Endothelial cell (in vitro differentiated cells): ENCODE measurements at places on chromosomes 11 and 22.
A peak's percentile ranks its signal among the peaks of the same experiment; 100 is the strongest.

DNA sequence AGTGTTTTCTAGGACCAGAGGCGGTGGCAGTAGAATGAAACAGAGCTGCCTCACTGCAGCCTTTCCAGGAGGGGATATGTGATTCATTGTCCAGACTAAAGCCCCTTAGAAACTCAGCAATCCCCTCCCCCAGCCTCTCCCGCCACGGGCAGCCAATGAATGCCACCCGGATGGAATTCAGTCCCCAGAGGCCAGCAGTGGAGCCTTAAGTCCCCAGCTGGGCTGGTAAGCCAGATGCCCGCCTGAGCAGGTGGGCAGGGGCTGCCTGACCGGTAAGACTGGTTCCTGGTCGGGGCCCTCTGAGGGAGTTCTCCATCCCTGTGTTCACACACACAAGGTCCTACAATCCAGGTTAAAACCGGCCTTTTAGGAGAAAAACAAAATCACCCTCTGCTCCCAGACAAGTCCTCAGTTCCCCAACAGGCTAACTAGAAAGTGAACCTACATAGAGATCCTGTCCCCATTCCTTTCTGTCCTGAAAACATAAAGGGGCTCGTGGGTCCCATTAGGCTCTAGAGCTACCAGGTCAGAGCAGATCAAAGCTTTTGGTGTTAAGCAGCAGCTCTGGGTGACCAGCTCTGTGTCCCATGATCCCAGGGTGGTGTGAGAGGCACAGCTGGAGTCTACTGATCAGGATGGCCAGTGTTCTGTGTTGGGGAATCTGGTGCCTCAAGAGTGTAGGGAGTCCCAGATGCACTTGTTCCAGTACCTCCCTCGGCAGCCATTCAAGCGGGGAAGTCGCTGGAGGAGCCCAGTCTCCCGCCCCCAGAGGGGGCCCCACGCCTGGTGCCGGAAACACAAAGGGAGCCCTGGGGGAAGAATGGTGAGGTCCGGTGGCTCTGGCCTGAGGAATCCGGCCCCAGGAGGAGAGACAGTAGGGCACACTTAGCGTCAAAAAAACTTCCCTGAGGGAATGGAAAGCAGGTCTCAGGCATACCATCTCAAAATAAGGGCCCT, 2.6 kb downstream of the PATZ1 start:
- peak overlapping the region; percentile 89 for H3K4me3 ChIP-seq
- peaks cover 16% of the 10 kb centered on the region for H3K27me3 ChIP-seq
- peaks cover 25% of the 10 kb centered on the region for H3K36me3 ChIP-seq

DNA sequence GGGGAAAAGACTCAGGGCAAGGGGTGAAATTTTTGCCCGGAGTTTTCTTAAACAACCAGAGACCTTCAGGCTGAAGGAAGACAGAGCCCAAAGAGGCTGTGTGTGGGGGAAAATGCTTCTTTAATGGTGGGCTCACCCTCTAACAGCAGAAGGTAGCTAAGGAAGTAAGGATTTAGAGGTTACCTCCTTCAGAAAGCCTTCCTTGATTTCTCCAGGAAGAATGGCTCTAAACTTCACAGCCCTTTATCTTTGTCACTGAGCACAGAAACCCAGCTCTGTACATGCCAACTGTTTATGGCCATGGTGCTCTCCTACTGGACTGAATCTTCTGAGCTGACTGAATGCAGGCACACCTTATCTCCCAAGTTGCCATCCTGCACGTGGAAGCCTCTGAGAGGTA, 196.0 kb downstream of the TENM4 start:
- no peaks in the 10 kb centered on the region for H3K36me3 ChIP-seq
- H3K4me3 ChIP-seq = no peak overlapping the region
- no peak overlapping the region for H3K27ac ChIP-seq
- no peak for DNase-seq

GRCh38 chr11:110734790-110735189, 22.6 kb upstream of the ARHGAP20 start:
- no peaks in the 10 kb centered on the region for H3K27me3 ChIP-seq
- DNase-seq = no peak
- no peak overlapping the region for H3K27ac ChIP-seq
- no peaks in the 10 kb centered on the region for H3K36me3 ChIP-seq
- peaks cover 2% of the 10 kb centered on the region for H3K4me1 ChIP-seq

- no peak overlapping the region for H3K27ac ChIP-seq
- peaks cover 6% of the 10 kb centered on the region for H3K27me3 ChIP-seq
- H3K4me1 ChIP-seq = peaks cover 14% of the 10 kb centered on the region
- H3K4me3 ChIP-seq = no peak overlapping the region
- DNase-seq = no peak
- H3K36me3 ChIP-seq = no peaks in the 10 kb centered on the region
Observed at GRCh38 chr11:48105096-48105990, 111.3 kb upstream of the OR4B1 start.

GRCh38 chr11:4677948-4678347, 19.7 kb downstream of the OR51E2 start:
- H3K36me3 ChIP-seq = no peaks in the 10 kb centered on the region
- H3K4me1 ChIP-seq = no peaks in the 10 kb centered on the region
- no peak overlapping the region for H3K27ac ChIP-seq
- no peak overlapping the region for H3K4me3 ChIP-seq

GRCh38 chr22:30328466-30329049, 1.8 kb upstream of the TBC1D10A start:
- no peak overlapping the region for H3K4me3 ChIP-seq
- H3K4me1 ChIP-seq = peaks cover 14% of the 10 kb centered on the region
- peaks cover 7% of the 10 kb centered on the region for H3K27me3 ChIP-seq
- H3K36me3 ChIP-seq = peaks cover 12% of the 10 kb centered on the region
- H3K27ac ChIP-seq = no peak overlapping the region
- DNase-seq = no peak

DNA sequence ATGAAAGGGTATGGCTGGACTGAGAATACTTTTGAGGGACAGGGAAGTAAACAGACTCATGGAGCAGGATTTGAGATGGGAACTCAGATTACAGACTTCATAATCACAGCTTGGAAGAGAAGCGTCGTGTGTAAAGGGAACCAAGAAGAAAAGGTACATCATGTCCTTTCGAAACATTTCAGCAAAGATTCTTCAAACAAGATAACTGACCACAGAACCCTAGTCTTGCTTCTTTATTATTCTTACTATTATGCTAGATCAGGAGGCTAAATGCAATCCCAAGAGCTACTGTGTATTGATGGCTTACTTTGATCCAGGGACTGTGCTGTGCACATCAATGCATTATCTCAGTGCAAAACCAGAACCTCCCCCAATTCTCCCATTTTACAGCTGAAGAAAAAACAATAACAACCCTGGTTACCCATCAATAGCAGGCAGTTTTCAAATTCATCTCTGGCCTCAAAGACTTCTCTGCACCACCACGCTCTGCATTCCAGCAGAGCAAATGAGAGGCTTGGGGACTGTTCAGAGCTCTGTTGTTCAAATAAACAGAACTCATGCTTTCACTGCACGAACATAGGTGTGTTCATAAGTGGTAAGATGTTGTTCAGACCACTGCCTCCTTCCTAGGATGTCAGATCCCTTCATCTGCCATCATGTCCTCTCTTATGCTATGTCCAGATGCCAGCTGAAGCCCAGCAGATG, 104.8 kb upstream of the NAV2 start:
- H3K4me3 ChIP-seq = no peak overlapping the region
- peaks cover 8% of the 10 kb centered on the region for H3K4me1 ChIP-seq
- H3K27me3 ChIP-seq = peaks cover 7% of the 10 kb centered on the region

DNA sequence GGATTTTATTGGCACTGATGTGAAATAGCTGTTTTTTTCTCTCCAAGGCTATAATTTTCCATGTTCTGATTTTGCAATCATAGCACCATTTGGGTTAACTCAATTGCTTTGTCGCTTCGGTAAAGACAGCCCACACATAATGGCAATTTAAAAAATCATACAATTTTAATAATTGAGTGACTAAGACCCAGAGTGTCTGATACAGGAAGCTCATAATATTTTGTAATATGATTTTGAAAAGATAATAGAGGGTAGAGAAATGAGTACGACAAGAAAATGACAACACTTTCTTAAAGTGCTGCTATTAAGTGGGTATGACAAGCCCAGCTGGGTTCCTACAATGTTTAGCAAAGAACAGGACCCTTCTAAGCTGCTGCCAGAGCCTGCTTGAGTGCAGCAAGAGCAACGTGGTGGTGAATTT, 439.1 kb downstream of the METTL15 start:
- no peaks in the 10 kb centered on the region for H3K4me1 ChIP-seq
- H3K27ac ChIP-seq = no peak overlapping the region
- no peaks in the 10 kb centered on the region for H3K36me3 ChIP-seq

GRCh38 chr11:95717314-95717713, 72.3 kb downstream of the FAM76B start:
- no peaks in the 10 kb centered on the region for H3K27me3 ChIP-seq
- no peaks in the 10 kb centered on the region for H3K36me3 ChIP-seq
- peaks cover 48% of the 10 kb centered on the region for H3K4me1 ChIP-seq
- no peak overlapping the region for H3K4me3 ChIP-seq
- H3K27ac ChIP-seq = peak overlapping the region; percentile 85
- no peak for DNase-seq

- no peaks in the 10 kb centered on the region for H3K36me3 ChIP-seq
- no peaks in the 10 kb centered on the region for H3K27me3 ChIP-seq
- H3K4me1 ChIP-seq = no peaks in the 10 kb centered on the region
- no peak for DNase-seq
Observed at GRCh38 chr11:73949246-73949645, 1.6 kb upstream of the DNAJB13 start.

- DNase-seq = peak; percentile 62
- H3K27me3 ChIP-seq = peaks cover 2% of the 10 kb centered on the region
- peaks cover 5% of the 10 kb centered on the region for H3K4me1 ChIP-seq
Observed at GRCh38 chr22:22342697-22343580, 98.4 kb downstream of the VPREB1 start.

DNA sequence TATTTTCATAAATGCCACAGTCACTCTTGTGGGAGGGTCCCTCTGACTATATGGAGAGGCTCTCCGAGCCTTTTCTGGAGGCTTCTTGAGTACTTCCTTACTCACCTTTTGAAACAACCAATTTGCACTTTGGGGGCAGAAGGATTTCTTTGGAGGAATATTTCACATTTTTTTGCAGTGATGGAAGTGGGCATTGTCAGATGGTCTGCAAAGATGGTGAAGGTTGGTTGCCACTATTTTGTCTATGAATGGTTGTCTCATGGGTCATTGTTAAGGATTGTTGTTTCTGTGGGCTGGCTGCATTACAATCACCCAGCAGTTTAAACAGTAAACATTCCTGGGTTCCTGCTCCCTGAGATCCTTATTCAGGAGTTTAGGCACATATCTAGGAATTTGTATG, 388.2 kb downstream of the TMEM135 start:
- H3K36me3 ChIP-seq = no peaks in the 10 kb centered on the region
- H3K27me3 ChIP-seq = peaks cover 4% of the 10 kb centered on the region
- no peak overlapping the region for H3K4me3 ChIP-seq

DNA sequence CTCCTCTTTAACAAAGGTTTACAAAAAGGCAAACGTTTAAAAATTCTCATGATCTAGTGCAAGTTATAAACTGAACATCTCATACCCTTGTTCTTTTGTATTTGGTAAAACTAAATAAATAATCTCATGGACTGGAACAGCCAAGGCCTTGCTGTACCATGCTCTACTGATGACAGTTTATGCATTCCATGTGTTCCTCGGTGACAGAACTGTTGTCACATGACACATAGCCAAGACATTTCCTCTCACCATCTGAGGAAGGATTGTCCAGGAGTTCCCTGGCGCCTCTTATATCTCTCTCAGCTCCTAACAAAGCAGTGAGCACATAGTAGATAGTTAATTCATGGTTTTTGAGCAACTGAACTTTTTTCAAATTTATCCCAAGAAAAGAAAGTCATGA, 12.6 kb downstream of the CCDC83 start:
- H3K27ac ChIP-seq = no peak overlapping the region
- no peak for DNase-seq
- no peaks in the 10 kb centered on the region for H3K27me3 ChIP-seq
- H3K4me3 ChIP-seq = no peak overlapping the region
- H3K4me1 ChIP-seq = no peaks in the 10 kb centered on the region
- H3K36me3 ChIP-seq = no peaks in the 10 kb centered on the region

DNA sequence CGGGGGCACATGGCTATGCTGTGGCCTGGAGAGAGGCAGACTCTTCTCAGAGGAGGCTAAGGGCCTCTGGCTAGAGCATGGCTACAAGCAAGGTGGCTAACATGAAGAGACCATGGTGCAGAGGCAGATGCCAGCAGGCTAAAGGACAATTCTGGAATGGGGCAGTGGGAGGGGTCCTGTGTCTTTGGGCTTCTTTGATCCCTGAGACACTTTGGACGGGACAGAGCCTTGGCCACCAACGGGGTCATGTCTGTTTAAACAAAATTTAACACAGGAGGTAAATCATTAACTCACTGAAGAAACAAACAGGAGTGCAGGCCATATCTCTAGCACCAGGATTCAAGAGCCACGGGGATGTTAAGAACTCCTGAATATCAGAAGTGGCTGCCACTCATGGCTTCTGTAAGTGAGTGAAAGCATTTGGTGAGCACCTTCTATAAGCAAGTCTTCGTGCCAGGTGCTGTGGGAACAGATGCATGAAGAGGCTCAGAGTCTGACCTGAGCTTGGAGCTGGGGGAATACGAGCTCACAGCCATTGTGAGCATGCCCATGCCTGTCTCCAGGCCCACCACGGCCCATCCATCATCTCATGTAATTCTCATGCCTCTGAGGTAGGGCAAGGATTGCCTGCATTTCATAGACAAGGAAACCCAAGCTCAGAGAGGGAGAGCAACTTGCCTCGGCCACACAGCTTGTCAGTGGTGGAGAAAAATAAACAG, 18.3 kb upstream of the ZNRF3 start:
- no peak overlapping the region for H3K4me3 ChIP-seq
- H3K4me1 ChIP-seq = peaks cover 4% of the 10 kb centered on the region
- no peak overlapping the region for H3K27ac ChIP-seq

GRCh38 chr22:29275819-29276565, 7.9 kb downstream of the EWSR1 start:
- H3K36me3 ChIP-seq = peaks cover 40% of the 10 kb centered on the region
